CD8-positive, alpha-beta memory T cell (primary cell): ENCODE measurements at places on chromosomes 5 and 9.

GRCh38 chr5:133334796-133335639, 277.3 kb downstream of the FSTL4 start:
- no peak for DNase-seq

- DNase-seq, result no peak
Measured at GRCh38 chr5:174148721-174149120, 103.2 kb downstream of the NSG2 start.

- peak; percentile 46 for DNase-seq
Measured at GRCh38 chr9:96398582-96399324, 15.2 kb upstream of the SLC35D2 start.

- DNase-seq, result no peak
Measured at GRCh38 chr9:4515958-4516375, 25.7 kb downstream of the SLC1A1 start.

- DNase-seq, result no peak
Measured at GRCh38 chr5:134550271-134551214, 25.1 kb downstream of the JADE2 start.
